ENCODE measurements at places on chromosomes 1 and 21. TPM values are rescaled to one million over a fixed set of nuclear protein-coding genes. Genes with fewer than 3 reads are reported as not detected.

DNA sequence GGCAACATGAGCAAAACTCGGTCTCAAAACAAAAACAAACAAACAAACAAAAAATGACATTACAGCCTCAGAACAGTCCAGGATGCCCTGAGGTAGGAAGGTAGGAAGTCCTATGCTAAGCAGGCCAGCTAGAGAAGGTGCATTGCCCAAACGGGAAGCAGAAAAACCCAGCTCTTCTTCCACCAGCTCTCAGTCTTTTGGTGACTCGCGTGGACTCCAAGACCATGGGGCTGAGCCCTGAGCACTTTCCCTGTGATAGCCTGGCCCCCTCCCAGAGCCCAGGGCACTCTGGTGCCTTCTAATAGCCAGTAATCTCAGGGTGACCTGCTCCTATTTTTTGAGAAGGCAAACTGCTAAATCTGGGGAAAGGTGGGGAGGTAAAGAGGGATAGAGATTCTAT lies 16.1 kb downstream of the PHLDA3 start:
- DNase-seq = no peak

- DNase-seq = no peak
Measured at GRCh38 chr1:202235003-202235660, 41.5 kb downstream of the LGR6 start.

ADAMTSL4 gene
- 6.9 TPM for total RNA-seq

GRCh38 chr1:40307186-40307585 lies 9.9 kb downstream of the COL9A2 start:
- DNase-seq = no peak

- DNase-seq = no peak
Measured at GRCh38 chr1:206839006-206839560, 26.3 kb upstream of the IL20 start.

GRCh38 chr21:43832158-43832550 lies 32.9 kb upstream of the AGPAT3 start:
- no peak for DNase-seq

DNA sequence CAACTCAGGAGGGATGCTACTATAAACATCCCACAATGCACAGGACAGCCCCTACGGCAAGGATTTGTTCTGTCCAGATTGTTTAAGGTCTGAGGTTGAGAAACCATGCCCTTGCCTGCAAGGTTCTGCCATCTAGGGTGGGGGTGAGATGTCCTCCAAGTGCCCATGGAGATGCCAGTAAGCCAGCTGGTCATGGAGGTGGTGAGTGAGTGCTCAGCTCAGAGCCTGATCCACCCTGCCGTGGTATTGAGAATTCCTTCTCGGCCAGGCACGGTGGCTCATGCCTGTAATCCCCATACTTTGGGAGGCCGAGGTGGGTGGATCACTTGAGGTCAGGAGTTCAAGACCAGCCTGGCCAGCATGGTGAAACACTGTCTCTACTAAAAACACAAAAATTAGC lies 13.3 kb upstream of the CTRC start:
- DNase-seq = no peak

- DNase-seq = no peak
Measured at GRCh38 chr21:32256873-32257620, 21.8 kb downstream of the MIS18A start.

FAAH gene
- 38.6 TPM for total RNA-seq

Data from progenitor cell of endocrine pancreas (in vitro differentiated cells).